ENCODE measurements at places on chromosomes 2 and 18. TPM values are rescaled to one million over a fixed set of nuclear protein-coding genes. Genes with fewer than 3 reads are reported as not detected.

Gene KIF1A
- 4.4 TPM for polyA plus RNA-seq

- DNase-seq, result no peak
These were observed 35.1 kb downstream of the CCBE1 start for GRCh38 chr18:59661891-59662701.

DNA sequence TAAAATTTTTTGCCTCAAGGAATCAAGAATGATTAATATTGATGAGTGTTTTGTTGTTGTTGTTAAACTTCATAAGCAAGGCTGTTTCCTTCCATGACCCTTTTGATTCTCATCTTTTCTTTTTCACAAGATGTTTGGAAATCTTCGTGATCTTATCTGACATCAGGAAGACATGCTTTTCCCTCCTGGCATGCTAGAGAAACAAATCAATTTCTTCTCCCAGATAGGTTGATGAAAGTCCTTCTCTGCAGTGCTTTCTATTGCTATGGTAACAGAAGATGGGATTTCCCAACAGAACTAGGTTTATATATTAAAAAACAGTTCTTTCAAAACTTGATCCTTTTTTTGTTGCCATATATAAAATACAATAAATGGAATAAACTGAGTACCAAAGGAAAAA is 85.2 kb downstream of the EML6 start:
- no peak for DNase-seq

GRCh38 chr2:129810521-129810920 is 168.9 kb upstream of the RAB6C start:
- no peak for DNase-seq

DNA sequence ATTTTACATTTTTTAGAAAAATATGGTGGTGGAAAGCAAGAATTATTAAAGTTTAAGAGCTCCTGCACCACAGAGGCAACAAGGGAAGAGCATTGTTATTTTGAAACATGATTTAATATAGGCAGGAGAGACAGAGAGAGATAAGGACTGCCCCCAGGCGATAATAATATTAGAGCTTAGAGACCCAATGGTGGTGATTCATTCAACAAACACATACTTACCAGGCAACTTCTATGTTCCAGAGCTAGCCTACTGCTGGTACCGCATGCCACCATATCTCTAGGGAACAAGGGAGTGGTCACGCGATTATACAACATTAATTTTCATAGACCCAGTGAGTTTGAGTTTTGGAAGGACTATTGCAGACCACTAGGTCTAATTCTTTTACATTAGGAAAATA is 327.8 kb upstream of the SOX11 start:
- no peak for DNase-seq

- no peak for DNase-seq
These were observed 19.3 kb downstream of the MRPL30 start for GRCh38 chr2:99200076-99200800.

GRCh38 chr2:135840601-135841000 is 3.6 kb upstream of the LCT start:
- DNase-seq, result no peak

DNA sequence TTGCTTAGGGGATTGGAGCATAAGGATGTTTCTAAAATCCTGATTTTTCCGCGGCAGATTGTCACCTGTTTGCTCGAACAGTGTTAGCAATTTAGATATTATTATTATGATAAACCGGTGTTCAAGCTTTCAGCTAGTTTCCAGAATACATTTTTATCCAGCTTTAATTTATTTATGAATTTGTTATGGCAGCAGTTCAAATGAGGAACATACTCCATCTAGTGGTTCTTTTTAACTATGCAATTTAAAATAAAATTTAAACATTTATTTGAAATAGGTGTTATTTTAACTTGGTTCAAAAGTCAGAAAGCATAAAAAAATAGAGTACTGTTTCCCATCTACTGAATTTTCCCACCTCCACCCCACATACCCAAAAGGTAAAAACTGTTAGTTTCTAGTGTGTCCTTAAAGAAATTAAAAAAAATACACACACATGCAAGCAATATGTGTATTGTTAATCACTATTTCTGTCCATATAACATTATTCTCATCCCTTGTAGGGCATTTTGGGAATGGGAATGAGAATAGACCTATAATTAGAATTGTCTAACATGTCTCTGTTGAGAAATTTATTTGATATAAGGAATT is 23.2 kb downstream of the ACOXL start:
- no peak for DNase-seq

Gene EGR4
- polyA plus RNA-seq, result not detected

Gene COX7A2L
- 150 TPM for polyA plus RNA-seq

- DNase-seq, result no peak
These were observed 2116.2 kb upstream of the PIK3C3 start for GRCh38 chr18:39838831-39839230.

GRCh38 chr18:45173799-45174519 is 441.3 kb upstream of the SLC14A2 start:
- DNase-seq, result no peak

Gene RGPD3
- polyA plus RNA-seq, result 0.22 TPM

Gene CAPN14
- 0.09 TPM for polyA plus RNA-seq

GRCh38 chr18:74517236-74517630 is 17.1 kb upstream of the CNDP1 start:
- DNase-seq, result no peak

Gene HOXD13
- polyA plus RNA-seq, result not detected

GRCh38 chr2:227164763-227165291 is 403 bp downstream of the COL4A3 start:
- no peak for DNase-seq

Gene QPCT
- 8.4 TPM for polyA plus RNA-seq

Gene ANO7
- 1.1 TPM for polyA plus RNA-seq

DNA sequence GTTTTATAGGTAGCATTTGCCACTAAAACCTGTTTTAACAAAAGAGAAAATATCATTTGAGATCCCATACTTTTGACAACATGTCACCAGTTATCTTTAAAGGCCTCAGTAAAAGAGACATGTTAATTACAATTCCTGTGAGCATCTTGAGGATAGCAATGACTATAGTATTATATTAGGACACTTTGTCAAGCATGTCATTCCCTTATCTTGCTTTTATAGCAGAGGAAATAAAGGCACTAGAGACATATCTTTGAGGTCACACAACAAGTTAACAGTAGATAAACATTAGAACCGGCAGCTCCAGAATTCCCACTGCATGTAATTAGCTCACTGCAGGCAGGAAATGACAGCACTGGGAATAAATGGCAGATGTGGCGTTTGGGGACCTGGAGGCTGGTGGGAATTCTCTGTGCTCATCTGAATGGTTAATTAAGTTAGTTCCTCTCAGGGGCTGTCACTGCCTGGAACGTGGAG is 25.9 kb downstream of the LYPD6B start:
- DNase-seq, result no peak

DNA sequence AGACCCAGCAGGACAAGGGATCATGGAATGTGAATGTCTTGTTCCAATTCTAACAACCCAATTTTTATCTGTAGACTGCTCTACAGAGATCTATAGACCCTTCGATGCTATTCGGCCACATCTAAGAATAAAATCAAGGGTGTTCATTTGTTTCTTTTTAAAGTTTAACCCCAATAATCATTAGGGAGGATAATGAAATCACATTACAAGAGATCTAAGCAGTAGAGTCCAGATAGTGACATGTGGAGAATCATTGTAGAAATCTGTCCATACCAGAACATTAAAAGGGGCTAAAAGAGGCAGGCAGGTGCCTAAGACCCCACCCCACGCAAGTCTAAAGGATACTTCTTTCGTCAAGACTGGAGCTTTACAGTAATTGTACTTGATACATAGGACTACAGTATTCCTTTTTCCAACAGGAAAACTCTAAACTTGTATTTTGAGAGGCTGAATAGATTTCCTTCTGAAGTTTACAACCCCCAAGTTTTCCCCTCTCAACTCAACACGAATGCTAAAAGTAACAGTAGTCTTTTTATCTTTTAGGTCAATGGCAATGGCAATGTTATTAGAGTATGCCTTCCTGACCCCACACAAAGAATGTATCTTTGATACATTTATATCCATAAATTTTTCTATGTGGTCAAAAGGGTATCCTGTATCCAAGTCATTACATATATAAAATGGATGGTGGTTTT is 183.7 kb downstream of the TCF4 start:
- no peak for DNase-seq

DNA sequence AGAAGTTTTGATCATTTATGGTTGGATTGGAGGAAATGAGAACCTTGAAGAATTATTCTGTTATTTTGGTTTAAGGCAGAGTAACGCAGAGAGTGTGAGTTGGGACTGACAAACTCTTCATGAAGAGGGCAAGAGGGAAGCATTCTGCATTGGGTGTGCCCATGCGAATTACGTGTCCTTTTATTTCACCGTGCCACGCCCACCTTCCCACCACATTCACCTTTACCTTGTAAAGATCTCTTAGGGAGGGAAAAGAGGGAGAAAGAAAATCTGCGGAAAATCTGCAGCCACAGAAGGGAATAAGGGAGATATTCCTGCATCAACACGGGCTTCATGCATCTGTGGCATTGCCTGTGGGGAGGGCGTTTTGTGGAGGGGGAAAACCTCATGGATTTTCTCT is 31.8 kb downstream of the SLC9A4 start:
- no peak for DNase-seq

Gene ERFE
- polyA plus RNA-seq, result 6.3 TPM

DNA sequence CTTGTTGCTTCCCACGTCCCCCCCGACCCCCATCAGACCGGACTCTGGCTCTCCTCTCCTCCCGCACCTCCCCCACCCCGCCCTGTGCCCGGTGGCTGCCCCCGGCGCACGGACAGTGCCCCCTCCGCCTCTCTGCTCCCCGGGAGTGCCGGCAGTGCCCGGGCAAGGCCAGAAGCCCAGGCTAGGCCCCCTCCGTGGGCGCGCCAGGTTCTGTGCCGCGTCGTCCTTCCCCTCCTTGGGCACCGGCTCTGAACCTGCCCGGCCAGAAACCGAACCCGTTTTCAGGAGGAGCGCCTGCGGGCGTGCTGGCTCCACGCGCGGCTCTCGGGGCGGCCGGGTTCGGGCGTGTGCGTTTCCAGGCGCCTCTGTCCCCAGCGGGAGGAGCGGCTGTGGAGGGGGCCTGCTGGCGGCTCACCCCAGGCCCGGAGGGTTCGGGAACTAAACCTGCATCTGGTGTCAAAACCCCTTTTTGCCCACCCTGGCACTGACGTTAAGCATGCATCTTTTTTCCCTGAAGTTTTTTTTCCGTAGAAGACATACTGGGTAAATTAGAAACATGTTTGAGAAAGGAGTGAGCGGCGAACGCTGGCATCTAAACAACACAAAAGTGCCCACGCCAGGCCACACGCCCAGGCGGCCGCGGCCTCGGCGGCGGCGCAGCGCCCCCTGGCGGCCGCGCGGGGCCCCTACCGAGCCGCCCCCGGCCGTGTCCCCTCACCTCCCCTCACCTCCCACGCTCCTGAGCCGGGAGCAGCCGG is 123.9 kb upstream of the SLC1A4 start:
- DNase-seq, result no peak

Gene ANKRD29
- polyA plus RNA-seq, result 5.1 TPM

Gene RPE
- 22.7 TPM for polyA plus RNA-seq

Gene RESP18
- polyA plus RNA-seq, result not detected

- DNase-seq, result no peak
These were observed 11.5 kb downstream of the GRB14 start for GRCh38 chr2:164609790-164610189.

- DNase-seq, result no peak
These were observed 156.7 kb downstream of the CDCA7 start for GRCh38 chr2:173511357-173511756.

DNA sequence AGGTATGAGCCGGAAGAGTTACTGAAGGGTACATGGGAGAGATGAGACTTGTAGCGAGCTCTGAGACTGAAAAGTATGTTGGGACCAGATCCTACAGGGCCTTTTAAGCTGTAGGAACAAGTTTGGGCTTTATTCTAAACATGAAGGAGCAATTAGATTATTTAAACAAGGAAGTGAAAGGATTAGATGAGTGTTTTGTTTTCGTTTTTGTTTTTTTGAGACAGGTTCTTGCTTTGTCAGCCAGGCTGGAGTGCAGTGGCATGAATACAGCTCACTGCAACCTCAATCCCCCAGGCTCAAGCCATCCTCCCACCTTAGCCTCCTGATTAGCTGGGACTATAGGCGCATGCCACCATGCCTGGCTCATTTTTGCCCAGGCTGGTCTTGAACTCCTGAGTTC is 110.7 kb downstream of the C1D start:
- no peak for DNase-seq

- DNase-seq, result no peak
These were observed 100.9 kb upstream of the NXPH2 start for GRCh38 chr2:138881126-138881525.

Gene TNFAIP6
- polyA plus RNA-seq, result 9.0 TPM

- DNase-seq, result no peak
These were observed 23.5 kb upstream of the ARL5A start for GRCh38 chr2:151851761-151852160.

DNA sequence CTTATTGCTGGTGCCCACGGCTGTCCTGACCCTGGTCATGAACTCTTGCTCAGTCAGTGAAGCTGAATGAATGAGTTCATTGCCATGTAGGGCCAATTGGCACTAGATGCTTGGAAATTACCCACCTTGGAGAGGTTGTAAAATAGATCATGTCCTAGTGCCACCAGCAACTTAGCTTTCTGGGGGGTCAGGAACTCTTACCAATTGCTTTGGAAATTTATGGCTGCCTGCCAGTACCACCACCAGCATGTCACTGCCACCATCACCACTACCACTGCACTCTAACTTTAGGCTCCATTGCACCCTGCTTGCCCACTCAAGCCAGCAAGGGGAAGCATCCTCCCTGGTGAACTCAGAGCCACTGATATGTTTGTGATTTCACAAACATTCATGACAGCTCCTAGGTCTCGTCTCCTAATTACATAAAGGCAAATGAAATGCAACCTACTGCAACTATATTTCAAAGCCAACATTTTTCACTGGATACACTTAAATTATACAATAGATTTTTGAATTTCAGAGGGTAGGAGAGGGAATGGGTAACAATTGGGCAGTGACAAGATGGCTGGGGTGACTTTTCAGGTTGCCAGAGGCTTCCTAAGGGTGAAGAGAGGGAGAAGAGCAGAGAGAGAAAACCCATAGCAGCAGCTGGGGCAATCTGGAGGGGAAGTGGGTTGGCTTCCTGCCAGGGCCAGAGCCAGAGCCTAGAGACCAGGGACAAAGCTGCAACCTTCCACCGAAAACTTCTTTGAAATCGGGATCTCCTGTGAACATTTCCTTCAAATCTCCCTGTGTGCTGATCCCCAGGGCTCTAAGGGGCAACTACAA is 3.5 kb upstream of the EMILIN1 start:
- DNase-seq, result no peak

Gene PDCD1
- polyA plus RNA-seq, result 0.12 TPM

DNA sequence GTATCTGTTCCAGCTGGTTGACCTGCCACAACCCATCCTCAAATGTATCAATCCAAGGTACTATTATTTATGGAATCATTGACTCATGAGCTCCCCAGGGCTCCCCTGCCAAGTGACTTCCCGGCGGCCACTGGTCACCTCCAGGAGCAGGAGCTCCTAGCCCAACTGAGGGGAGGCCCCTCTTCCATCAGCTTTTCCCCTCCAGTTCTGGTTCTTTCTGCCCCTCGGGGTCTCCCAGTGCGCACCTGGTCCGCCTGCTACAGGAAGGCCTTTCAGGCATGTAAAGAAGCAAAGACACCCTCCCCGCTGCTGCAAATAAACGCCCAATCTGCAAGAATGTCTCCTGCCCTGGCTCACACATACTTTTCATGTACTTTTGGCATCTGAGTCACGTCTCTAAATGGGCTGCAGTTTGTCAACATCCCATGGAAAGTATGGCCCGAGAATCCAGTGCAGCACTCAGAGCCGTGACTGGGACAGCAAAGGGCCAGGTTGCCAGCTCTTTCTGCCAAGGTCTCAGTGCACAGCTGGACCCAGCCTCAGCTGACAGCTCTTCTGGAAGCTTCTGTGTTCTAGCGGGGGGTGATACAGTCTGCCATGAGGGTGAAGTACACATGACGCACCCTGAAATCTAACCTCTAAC is 41.4 kb downstream of the KLHL29 start:
- peak; percentile 39 for DNase-seq

GRCh38 chr2:16647992-16648617 is 17.5 kb downstream of the CYRIA start:
- DNase-seq, result no peak

Gene IL1R1
- polyA plus RNA-seq, result 9.3 TPM

Measured in hindlimb muscle (tissue), 1 donor.